ENCODE measurements at places on chromosomes 4 and X.

DNA sequence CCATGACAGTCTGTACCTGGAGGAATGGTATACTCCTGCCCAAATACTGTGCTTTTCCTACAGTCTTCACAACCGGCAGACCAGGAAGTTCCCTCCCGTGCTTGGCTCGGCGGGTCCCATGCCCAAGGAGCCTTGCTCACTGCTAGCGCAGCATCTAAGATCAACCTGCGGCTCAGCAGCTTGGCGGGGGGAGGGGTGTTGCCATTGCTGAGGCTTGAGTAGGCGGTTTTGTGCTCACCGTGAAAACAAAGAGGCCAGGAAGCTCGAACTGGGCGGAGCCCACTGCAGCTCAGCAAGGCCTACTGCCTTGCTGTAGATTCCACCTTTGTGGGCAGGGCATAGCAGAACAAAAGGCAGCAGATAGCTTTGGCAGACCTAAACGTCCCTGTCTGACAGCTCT is 152.7 kb downstream of the TEX11 start:
- DNase-seq = peak; percentile 43

DNA sequence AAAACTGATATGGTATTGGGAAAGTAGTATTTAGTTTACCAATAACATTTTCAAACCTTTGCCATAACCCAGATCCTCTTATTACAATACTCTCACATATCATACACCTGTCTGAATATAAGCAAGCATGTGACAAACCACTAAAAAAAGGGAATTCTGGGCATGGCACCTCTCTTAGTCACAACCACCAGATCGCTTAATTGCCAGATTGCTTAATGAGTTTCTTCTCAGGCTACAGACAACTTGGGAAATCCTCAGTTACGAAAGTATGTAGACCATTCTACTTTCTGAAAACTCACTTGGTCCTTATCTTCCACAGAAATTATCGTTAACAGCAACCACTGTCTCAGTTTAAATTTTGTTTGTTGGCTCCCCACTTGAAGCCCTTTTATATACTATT is 2.1 kb downstream of the NAF1 start:
- DNase-seq = no peak

- no peak for DNase-seq
These were observed 22.7 kb upstream of the SEPSECS start for GRCh38 chr4:25182937-25183336.

- DNase-seq = peak; percentile 27
These were observed 1.0 kb downstream of the AGA start for GRCh38 chr4:177441061-177441802.

DNA sequence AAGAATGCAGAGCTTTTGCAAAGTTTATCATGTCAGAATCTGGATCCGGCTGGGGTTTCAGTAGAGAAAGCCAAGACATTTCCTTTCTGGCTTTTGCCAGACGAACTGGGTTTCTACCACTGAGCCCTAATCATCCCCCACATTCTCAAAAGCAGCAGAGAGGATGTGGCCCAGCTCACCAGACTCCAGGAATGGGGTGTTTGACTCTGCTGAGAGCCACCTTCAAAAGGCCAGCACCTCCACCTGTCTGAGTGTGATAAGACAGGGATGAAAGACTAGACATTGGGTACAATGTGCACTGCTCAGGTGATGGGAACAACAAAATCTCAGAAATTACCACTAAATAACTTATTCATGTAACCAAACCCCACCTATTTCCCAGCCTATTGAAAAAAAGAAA is 25.7 kb upstream of the CCKAR start:
- DNase-seq = no peak

- DNase-seq = peak; percentile 22
These were observed 45.8 kb upstream of the MSANTD1 start for GRCh38 chr4:3202836-3203820.

DNA sequence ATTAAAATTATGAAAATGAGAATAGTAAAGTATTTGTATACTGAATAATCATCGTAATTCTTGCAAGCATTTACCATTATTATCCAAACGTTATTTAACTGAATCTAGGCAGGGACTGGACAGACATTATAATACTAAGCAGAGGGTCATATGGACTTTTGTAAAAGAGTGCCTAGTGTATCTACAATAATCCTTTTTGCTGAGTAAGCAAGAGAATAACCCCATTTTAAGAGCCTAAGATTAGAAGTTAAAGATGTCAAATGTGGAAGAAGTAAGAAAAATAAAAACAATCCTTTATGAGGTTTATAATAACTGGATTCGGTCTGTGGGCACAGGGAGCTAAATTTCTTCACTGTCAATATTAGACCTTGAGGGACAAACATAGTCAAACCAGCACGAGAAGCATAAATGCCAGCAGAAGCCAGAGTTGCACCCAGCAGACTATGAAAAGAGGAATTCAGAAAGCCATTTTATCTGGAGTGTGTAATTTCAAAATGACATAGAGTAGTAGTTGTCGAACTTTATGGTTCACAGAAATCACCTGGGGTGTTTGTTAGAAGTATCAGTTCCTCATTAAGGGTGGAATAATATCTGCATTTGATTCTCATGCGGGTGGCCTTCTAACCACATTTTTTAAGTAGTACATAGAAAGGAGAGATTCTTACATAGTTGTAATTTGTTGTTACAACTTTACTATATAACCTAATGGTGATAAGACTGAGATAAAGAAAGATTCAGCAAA is 39.7 kb upstream of the DCLK2 start:
- DNase-seq = no peak

DNA sequence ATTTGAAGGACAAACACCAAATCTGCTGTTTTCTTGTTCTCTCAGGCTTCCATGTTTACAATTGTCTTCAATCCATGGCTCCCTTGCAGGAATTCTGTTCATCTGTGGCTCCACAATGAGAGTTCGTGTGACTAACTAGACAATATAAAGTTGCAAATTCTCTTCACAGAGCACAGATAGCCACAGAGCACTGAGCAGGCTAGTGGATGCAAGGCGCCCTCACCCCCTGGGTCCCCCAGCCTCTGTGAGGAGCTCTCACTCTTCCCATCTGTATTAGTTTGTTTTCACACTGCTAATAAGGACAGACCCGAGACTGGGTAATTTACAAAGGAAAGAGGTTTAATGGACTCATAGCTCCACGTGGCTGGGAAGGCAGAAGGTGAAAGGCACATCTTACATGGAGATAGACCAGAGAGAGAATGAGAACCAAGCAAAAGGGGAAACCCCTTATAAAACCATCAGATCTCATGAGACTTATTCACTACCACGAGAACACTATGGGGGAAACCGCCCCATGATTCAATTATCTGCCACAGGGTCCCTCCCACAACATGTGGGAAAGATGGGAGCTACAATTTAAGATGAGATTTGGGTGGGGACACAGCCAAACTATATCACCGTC is 82.5 kb upstream of the STX18 start:
- no peak for DNase-seq

GRCh38 chrX:123860983-123861382 is 1.1 kb downstream of the XIAP start:
- no peak for DNase-seq

DNA sequence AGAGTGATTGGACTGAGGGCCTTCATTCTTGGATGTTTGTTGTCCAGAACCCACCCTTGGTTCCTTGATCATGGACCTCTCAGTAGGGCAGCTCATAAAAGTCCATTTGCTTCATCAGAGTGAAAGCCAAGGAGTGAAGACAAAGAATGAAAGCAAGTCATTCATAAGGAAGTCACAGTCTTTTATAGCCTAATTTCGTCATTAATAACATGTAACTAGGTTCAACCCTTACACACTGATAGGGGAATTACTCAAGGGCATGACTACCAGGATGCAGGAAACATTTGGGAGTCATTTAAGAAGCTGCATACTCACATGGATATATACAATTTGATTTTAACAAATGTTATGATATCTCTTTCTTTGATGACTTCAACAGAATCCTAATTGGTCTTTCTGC is 95.2 kb downstream of the RPA4 start:
- no peak for DNase-seq

DNA sequence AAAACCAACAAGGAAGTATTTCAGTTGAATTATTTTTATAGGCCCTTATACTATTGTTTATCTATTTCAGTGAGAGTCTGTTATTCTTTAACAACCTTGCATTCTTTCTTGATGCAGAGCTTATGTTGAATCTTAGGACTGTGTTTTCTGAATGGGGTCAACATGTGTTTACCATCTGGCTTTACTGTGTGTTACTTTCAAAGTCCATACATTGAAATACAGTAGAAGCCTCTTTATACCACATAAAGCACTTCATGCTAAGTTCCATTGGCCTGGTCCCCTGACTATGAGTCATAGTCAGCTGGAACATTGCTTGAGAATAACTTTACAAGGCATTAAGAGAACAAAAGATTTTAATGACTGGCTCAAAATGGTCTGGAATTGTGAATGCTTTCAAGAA is 152.6 kb downstream of the GASK1B start:
- DNase-seq = no peak

- no peak for DNase-seq
These were observed 64.4 kb downstream of the SLC9A7 start for GRCh38 chrX:46694549-46694948.

DNA sequence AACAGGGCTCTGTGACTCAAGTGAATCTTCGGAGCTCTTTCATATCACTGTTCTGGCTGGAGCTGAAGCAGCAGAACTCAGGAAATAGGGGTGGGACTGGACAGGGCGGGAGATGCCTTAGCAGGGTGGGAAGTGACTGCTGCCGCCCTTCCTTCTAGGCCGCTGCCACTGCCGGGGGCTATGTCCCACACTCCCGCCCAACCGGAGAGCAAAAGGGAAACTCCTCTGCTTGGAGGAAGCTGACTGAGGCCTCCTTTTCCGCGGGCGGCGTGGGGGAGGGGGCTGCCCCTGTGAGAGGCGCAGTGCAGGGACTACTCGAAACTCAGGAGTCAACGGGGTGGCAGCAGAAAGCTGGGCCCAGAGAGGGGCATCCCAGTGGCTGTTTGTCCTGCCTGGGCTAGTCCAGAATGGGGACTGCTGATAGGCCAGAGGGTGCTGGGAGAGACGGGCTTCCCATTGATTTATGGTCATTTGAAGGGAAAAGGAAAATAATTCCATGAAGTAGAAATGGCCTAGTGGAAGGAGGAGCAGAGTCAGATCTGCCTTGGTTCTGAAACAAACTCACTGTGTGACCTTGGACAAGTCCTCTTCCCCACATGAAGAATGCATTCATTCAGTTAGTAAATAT is 36.9 kb downstream of the STARD8 start:
- no peak for DNase-seq

DNA sequence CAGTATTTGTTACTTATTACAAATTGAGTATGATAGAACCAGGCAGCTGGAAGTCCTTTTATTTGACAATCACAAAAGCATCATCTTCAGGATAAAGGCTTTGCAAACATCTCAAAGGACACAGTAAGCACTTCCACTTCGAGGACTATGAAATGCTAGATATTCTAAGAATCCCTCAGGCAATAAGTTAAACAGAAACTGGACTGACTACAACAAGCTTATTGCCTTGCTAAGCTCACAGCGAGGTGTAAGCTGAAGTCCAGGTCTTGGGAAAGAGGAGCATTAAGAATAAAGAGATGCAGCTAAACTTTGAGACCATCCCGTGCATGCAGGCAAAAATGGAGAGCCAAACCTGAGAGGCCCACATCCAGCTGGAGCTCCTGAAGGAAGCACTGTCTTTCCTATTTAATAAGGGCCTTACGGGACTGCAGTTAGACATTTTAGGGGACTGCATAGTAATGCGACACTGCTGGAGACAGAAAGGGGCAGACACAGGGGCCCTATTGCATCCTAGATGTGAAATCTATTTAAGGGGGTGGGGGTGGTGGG is 38.7 kb downstream of the DCHS2 start:
- DNase-seq = no peak

- no peak for DNase-seq
These were observed 46.4 kb upstream of the KCTD8 start for GRCh38 chr4:44494810-44495701.

GRCh38 chr4:140004549-140004895 is 149.5 kb downstream of the MAML3 start:
- no peak for DNase-seq

DNA sequence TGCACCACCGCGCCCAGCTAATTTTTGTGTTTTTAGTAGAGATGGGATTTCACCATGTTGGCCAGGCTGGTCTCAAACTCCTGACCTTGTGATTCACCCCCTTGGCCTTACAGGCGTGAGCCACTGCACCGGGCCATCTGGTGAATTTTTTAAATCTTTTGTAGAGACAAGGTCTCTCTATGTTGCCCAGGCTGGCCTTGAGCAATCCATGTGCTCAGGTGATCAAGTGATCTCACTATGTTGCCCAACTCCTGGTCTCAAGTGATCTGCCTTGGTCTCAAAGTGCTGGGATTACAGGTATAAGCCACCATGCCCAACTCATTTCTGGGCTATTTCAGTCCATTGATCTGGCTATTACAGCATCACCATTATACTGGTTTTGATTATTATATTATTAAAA is 22.2 kb upstream of the GALNT7 start:
- no peak for DNase-seq

GRCh38 chr4:3361896-3362295 is 69.1 kb downstream of the RGS12 start:
- DNase-seq = no peak

DNA sequence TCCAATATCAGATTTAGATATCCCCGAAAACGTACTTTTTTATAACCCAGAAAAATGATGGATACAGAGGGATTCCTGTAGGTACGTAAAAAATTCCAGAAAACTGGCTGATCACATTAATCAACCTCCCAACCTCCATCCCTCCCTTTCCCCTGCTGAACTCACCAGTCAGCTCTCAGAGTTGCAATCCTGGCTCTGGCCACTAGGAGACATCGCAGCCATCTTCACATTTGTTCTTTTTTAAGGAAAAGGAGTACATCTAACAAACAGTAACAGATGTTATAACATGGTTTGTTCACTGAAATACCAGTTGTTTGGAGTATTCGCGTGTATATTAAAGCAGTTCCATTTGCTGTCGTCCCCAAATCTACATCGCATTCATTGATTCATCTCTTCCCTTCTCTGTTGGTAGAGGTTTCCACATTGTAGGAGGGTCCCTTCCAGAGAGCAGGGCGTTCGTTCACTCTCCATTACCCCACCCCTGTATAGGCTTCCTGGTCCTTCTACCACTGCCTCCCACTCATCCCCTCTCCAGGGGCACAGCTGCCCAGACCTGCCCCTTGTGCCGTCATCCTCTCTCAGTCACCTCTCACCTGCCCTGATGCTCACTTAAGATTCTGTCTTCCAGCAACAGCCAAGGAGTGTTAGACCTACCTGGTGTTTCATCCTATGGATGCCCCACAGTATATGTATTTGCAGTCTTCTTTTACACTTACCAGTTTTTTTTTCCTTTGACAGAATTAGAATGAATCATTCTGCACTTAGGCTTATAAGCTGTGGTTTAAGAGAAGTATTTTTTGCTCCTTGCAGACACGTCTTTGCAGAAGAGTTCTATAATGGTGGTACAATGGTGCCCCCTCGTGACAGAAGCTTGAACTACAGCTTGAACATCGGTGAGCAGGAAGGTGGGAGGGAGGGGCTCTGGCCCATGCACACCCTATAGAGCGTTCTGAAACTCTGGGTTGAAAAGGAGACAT is 36.8 kb upstream of the RAB40AL start:
- peak; percentile 67 for DNase-seq

GRCh38 chr4:186875476-186875875 is 151.8 kb upstream of the FAT1 start:
- no peak for DNase-seq

GRCh38 chr4:30719454-30720020 is 632 bp upstream of the PCDH7 start:
- no peak for DNase-seq

All from CD4-positive, alpha-beta T cell treated with Interleukin-15 for 4 hours (primary cell).